Omental fat pad (tissue), 4 donors: ENCODE measurements at places on chromosomes 7 and 10. TPM values are rescaled to one million over a fixed set of nuclear protein-coding genes. Genes with fewer than 3 reads are reported as not detected.

Gene FMC1
- 23.6 TPM for total RNA-seq

- DNase-seq: no peak
Measured at GRCh38 chr7:1852517-1853430, 182.7 kb downstream of the ELFN1 start.

DNA sequence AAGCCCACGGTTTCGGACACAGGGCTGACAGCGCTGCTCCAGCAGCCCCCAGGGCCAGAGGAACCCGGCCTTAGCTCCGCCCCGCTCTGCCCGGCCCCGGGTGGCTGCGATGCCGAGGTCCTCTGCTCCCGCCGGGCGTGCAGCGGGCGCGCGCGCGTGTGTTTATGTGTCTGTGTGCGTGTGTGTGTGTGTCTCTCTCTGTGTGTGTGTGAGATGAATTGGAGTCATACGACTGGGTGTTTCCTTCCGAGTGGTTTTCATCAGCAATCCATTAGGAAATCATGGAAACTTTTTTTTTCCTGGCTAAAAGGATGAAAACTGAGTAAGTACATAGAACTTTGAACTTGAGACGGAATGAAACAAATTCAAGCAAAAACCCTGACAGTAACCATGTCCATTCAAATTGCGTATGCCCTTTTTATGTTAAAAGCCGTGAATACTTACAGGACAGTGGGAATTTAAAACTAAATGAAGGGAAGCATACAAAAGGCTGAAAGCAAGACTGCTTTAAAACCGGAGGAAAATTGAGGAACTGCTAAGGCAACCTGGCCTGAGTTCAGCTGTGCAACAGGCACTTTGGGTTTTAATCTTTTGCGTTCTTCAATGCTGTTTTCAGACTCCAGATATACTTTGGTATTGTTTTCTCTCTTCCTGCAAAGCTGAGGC is at the start of gene CPED1:
Gene CPED1, plus strand, starts transcription at position 121 of the 666 bp plus-strand sequence. CDS start 911 bp downstream, outside the sequence.
- peak; percentile 63 for DNase-seq

Gene JCAD
- 71.4 TPM for total RNA-seq

Gene LLCFC1
- total RNA-seq: not detected

GRCh38 chr10:74056050-74056818 is 58.3 kb downstream of the VCL start:
- no peak for DNase-seq

DNA sequence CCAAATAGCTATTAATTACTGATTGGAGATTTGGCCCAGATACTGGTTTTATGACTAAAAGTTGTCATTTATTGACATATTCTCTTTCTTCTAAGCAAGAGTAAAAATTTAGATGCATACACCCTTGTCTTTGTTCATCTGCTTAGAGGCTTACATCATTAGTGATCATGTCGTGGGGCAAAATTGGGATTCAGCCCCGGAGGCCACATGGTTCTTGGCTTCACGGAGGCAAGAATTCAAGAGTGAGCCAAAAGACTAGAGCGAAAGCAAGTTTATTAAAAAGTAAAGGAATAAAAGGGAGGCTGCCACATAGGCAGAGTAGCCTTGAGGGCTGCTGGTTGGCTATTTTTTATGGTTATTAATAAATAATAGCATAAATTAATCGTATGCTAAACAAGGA is 41.1 kb downstream of the MINPP1 start:
- no peak for DNase-seq

DNA sequence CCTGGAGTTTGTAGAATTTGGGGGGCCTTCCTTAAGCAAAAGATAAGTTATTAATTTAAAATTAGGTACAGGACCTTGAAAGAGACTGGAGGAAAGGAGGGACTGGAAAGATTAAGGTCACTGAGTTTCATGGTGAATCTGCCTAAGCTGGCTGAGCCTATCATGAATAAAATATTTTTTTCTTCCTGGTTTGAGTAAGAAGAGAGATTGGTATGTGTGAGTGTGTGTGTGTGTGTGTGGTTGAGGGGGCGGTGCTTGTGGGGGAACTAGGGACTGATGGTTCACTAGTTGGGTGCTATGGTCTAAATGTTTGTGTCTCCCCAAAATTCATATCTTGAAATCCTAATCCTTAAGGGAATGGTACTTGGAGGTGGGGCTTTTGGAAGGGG is 142.5 kb upstream of the PRKCQ start:
- no peak for DNase-seq

Gene ZMIZ2
- 13.5 TPM for total RNA-seq

- no peak for DNase-seq
Measured at GRCh38 chr7:90764848-90765570, 168.9 kb downstream of the CDK14 start.

DNA sequence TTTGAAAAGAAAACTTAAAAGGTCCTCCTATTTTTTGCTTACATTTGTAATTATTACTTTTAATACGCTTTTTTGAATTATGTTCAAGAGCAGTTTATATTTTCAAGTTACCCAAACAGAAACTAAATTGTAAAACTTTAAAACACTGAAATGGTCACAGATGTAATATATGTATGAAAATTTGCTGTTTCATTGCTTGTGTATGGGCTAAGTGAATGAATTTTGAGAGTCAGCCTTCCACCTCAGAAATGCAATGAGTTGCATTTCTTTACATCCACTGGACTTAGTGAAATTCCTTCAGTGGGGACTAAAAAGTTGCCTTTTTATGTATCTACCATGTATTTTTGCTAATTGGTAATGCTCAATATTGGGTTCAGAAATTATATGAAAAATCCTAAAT is 1.6 kb downstream of the VPS26A start:
- no peak for DNase-seq
